Activated CD4-positive, alpha-beta T cell treated with anti-CD3 and anti-CD28 coated beads, Interleukin-2, amount 50 U/mL, for 16 hours (primary cell): ENCODE measurements at places on chromosomes 11 and 22.

GRCh38 chr11:60764879-60765278, 8.2 kb downstream of the MS4A15 start:
- DNase-seq, result no peak

DNA sequence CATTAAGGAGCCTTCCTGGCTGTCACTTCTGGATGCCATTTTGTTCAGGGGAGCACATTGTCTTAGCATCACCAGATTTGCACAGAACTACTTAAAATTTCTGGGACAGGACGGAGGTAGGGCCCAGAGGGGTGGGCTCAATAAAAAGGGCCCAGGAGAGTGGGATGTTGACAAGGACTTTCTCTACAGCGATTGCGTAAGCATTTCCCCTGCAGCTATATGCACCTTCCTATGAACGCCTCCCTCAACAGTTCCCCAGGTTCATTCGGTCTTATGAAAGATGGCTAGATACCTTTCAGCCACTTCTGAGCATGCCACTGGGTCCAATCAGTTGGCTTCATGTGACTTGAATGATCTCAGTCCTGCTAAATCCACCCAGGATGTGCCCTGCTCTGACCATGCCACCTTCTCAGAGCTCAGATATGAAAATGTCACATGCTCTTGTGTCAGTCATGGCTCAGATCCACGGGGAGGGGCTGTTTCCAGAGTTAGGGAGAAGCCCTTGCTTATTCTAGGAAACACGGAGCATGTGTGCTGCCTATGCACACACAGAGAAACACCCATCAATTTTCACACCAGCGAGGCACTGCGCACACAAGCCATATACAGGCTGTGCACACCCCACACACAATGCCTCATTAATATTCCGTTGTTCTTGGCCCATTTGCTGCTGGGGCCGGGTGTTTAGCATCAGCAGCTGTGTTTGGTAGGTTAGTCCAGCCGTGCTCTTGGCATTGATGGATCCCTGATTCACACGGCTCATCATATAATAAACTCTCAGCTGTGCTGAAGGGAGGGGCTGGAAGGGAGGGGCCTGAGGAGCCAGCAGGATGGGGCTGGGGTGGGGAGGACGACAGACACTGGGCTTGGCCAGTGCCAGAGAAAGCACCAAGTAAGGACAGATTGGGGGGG, 52.5 kb upstream of the NNMT start:
- DNase-seq, result no peak

- peak; percentile 88 for DNase-seq
Measured at GRCh38 chr11:126917531-126918204, 82.9 kb downstream of the KIRREL3 start.

DNA sequence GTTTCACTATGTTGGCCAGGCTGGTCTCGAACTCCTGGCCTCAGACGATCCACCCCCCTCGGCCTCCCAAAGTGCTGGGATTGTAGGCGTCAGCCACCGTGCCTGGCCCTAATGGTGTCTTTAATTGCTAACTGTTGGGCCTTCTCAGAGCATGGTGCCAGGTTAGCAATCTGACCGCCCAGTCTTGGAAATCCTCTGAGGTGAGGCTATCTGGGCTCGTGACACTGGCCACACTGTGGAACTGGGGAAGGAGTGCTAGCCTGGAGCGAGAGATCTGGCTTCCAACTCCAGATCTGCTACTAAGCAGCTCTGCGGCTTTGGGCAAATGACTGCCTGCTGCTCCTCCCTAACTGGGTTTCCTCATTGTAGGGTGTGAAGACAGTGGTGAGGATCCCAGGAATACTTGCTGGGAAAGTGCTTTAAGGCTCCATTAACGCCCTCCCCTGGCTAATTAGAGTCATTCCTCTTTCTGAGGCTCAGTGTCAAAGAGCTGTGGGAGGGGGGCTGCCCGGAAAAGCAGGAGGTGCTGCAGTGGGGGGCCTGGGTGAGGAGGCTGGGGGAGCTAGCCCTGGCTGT, 35.4 kb downstream of the CHRDL2 start:
- no peak for DNase-seq

DNA sequence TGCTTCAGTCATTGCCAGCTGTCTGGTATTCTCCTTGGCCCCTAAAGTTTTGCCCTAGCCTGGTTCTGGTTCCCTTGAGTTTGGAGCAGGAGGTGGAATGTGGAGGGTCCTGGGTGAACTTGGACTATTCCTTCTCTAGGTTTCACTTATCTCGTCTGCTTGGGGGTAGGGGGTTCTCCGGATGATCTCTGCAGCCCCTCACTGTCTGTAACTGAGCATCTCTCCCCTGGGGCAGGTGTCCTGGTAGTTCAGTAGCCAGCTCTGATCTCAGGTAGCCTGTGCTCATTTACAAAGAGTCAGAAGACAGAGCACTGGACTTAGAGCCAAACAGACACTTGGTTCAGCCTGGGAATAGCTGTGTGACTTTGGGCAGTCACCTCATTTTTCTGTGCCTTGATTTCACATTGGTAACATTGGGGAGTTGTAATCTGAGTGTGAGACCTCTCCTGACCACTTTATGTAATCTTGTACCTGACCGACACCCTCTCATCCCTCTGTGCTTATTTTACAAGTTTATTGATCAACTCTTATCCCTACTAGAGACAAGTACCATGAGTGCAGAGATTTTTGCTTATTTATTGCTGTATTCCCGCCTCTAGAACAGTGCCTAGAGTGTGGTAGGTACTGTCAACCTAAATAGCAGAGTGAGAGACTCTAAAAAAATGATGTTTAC, 804 bp downstream of the CCDC134 start:
- no peak for DNase-seq

DNA sequence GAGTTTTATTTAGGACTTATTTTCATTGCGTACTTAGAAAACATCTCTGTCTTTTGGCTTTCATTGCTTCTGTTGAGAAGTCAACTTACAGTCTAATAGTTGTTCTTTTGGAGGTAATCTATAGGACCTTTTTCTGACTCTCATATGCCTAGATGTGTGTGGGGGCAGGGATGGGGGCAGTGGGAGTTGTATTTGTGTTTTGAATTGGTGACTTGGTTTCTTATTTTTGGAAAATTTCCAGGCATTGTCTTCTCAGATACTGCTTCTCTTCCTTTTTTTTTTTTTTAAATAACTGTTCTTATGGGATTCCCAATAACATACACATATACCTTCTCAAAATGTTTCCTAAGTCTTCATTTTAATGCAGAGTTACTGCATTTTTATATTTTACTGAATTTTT, 58.0 kb downstream of the FAR1 start:
- DNase-seq, result no peak

- DNase-seq, result no peak
Measured at GRCh38 chr11:93746101-93746500, 4.6 kb downstream of the C11orf54 start.

- DNase-seq, result no peak
Measured at GRCh38 chr11:33687733-33688479, 12.7 kb downstream of the C11orf91 start.

- no peak for DNase-seq
Measured at GRCh38 chr11:92314499-92314898, 89.9 kb downstream of the FAT3 start.

- no peak for DNase-seq
Measured at GRCh38 chr22:24807284-24807950, 1.4 kb downstream of the SGSM1 start.

GRCh38 chr11:66841861-66842260, 1.4 kb upstream of the RCE1 start:
- no peak for DNase-seq

- peak; percentile 1 for DNase-seq
Measured at GRCh38 chr22:27331526-27332281, 469.9 kb downstream of the MN1 start.

- DNase-seq, result no peak
Measured at GRCh38 chr11:127080735-127081134, 80.2 kb upstream of the KIRREL3 start.

GRCh38 chr11:2558861-2559526, 114.2 kb downstream of the KCNQ1 start:
- no peak for DNase-seq

GRCh38 chr11:64498136-64498535, 92.9 kb upstream of the SLC22A12 start:
- no peak for DNase-seq

- no peak for DNase-seq
Measured at GRCh38 chr11:128530118-128531074, 57.0 kb downstream of the ETS1 start.

GRCh38 chr22:38833061-38833460, 10.8 kb downstream of the NPTXR start:
- no peak for DNase-seq

- DNase-seq, result no peak
Measured at GRCh38 chr11:60208146-60208895, 25.4 kb upstream of the MS4A6A start.

- DNase-seq, result no peak
Measured at GRCh38 chr11:103043826-103044678, 47.9 kb downstream of the DCUN1D5 start.

- DNase-seq, result no peak
Measured at GRCh38 chr22:26489447-26490036, 5.9 kb downstream of the SRRD start.

GRCh38 chr22:42269432-42270175, 849 bp downstream of the TCF20 start:
- DNase-seq, result peak; percentile 74

DNA sequence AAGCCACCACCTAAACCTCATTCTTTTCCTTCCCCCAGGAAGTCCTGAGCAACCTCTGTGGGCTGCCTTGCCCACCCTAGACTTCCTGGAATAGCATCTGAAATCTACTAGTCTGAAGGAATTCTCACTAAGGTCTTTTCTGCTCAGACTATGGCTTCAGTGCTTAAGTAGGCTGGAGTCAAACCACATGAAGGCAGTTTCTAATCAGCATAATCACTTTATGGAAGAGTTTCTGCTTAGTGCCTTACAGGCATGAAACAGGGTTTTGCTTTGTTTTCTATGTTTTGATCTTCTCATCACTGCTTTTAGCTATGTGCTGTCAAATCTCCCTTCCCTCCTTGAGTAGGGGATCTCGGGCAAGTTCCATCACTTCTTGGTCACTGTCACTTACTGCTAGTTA, 117.7 kb downstream of the WT1 start:
- DNase-seq, result no peak

DNA sequence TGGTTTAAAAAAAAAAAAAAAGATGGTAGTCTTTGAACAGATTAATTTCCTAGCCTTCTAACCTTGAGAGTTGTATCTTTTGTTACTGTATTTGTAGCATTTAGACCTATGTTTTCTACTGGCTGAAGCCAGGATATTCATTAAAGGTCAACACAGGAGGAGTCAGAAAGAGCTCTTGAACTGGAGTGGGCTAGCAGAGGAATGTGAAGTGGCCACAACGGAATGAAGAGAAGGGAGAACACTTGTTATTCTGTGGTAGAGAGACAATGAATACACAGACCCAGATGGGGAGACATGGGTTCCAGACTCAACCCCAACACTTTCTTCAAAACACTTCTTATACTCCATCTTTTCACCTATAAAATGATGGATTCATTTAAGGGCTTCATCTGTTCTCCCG, 88.1 kb downstream of the RELT start:
- no peak for DNase-seq

GRCh38 chr11:61453695-61454094, 23.8 kb downstream of the SDHAF2 start:
- DNase-seq, result no peak

GRCh38 chr11:976431-977160, 50.9 kb downstream of the AP2A2 start:
- DNase-seq, result no peak

DNA sequence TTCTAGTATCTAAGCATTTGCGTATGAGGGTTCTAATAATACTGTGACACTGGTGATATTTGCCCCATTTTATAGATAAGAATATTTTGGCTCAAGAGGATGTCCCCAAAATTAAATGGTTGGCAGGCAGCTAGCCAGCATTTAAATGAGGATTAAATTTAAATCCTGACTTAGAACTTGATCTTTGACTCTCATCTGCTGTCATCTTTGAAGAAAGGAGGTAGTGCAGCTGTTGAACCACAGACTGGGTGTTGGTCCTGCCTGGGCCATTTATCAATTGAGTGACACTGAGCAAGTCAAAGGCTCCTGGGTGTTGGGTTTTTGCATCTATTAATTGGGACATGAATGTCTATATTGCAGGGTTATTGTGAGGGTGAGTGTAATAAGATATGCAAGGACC, 112.3 kb downstream of the INSC start:
- DNase-seq, result no peak

DNA sequence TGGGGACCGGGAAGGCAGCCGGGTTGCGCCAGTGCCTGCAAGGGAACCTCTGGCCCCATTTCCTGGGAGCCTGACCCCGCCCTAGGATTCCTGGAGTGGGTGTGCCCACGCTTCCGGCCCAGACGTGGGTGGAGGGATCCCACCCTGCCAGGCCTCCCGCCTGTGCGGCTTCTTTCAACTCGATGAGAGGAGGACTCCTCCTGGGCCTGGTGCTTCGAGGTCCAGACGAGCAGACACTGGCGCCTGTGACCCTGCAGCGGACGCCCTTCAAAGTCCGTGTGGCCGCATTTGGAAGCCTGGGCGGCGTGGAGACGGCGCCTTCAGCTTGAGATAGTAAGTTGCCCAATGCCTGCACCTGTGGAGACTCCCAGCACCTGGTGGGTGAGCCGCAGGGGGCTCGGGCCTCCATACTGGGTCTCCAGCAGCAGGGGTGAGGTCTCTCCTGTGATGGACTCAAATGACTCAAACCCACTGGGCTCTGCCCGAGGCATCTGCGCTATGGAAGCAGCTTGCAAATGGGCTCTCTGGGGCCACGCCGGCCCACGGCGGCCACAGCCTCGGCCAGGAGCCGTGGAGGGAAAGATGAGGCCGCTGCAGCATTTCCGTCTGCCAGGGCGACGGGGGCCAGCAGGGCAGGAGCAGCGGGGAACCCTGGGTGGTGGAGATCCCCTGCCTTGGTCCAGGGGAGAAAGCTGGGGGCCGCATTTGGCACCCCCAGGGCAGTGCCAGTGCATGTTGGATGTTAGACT, 64.3 kb upstream of the PPARA start:
- no peak for DNase-seq

- no peak for DNase-seq
Measured at GRCh38 chr11:102757823-102758549, 22.4 kb downstream of the MMP10 start.

DNA sequence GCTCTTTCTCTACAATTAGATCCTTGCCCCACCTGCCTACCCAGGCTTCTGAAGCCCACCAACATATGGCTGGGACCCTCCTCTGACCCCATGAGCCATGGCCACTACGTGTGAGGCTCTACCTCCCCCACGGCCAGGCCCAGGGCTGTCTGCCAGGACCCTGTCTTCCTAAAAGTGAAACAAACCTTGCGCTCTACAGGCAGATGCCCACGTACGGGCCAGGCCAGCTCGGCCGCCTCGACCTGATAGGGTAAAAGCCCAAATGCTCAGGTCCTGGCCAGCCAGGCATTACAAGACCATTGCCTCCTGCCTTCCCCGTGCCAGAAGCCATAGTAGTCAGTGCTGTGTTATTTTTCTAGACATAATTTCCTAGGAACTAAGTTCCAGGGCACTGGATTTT, 1496.4 kb downstream of the BRD1 start:
- no peak for DNase-seq

GRCh38 chr11:8709002-8709672, 26.5 kb downstream of the RPL27A start:
- DNase-seq, result no peak

- DNase-seq, result peak; percentile 93
Measured at GRCh38 chr22:28955817-28956216, 72.4 kb downstream of the ZNRF3 start.
